Putamen (tissue), 1 donor: ENCODE measurements at places on chromosomes 7 and 10.

GRCh38 chr7:65295409-65295808, 78.2 kb upstream of the ZNF92 start:
- DNase-seq: no peak

DNA sequence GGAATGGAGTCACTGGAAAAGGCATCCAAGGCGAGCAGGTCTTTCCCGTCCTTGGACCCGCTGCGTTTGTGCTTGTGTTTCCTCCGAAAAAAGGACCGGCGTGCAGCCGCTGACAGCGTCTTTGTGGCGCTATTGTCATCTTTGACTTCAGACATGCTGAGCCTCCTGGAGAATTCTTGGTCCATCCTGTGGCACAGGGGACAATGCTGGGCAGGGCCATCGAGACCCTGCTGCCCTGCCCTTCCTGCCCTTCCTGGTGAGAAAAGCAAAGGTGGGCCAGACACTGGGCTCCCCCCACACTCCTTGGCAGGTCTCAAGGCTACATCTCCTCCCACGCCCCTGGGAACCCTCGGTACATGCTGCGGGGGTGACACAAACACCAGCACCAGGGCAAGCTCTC, 120.9 kb downstream of the DLG5 start:
- no peak for DNase-seq

DNA sequence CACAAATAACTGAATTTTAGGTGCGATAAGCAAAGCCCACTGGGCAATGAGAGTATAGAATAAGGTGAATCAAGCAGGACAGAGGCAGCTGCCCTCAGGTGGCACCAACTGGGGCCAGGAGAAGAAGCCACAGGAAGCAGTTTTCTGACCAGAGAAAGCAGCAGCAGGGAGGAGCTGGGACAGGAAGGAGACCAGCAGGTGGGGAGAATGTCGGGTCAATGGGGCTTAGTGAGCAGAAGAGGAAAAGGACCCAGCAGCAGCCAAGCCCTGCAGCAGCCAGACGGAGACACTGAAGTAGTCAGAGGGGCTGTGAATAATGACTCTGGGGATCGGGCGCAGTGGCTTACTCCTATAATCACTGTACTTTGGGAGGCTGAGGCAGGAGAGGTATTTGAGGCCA, 209.6 kb upstream of the SH2B2 start:
- no peak for DNase-seq

DNA sequence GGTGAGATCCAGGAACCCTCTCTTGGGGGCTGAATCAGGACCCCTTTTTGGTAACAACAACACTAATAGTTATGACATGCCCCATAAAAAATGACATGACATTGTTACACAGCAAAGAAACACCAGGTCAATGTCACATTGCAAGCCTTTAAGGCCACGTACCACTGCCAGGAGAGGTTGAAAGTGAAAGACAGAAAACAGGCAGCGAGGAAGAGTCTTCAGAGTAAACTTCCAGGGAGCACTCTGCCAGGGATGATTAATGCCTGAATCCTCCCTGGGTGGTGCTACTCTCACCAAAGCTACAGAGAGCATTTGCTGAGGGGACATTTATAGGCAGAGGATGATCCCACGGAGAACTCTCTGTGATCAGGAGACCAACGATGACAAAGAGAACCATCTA, 551.6 kb downstream of the CALN1 start:
- no peak for DNase-seq

- DNase-seq: no peak
Observed at GRCh38 chr10:78597796-78598555, 470.8 kb upstream of the ZMIZ1 start.
